NCI-H2171 (cell line): ENCODE measurements at places on chromosomes 4 and X.

GRCh38 chr4:112402098-112402497 lies 104.9 kb downstream of the ALPK1 start:
- peak; percentile 33 for DNase-seq

- no peak for DNase-seq
Measured at GRCh38 chr4:96347582-96347981, 507.7 kb downstream of the PDHA2 start.

DNA sequence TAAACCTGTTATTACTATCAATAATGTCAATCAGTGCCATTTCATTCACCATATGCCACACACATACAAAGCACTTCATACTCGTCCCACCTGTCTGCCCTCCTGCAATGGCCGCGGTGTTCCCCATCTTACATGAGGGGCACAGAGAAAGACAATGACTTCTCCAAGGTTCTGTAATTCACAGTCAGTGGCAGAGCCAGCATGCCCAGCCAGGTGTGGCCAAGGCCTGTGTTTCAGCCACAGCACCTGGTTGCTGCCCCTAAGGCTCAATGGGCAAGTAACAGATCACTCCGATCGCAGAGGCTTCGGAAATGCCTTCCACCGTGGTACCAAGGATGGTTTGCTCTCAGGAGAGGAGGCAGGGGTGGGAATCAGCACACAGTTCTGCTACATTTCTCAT lies 10.9 kb downstream of the AFAP1 start:
- DNase-seq, result no peak

- DNase-seq, result no peak
Measured at GRCh38 chr4:11543706-11544105, 115.0 kb upstream of the HS3ST1 start.

GRCh38 chr4:184514121-184514988 lies 40.0 kb upstream of the IRF2 start:
- no peak for DNase-seq

- DNase-seq, result no peak
Measured at GRCh38 chr4:116599859-116600258, 485.5 kb downstream of the TRAM1L1 start.

- no peak for DNase-seq
Measured at GRCh38 chr4:109872950-109873656, 25.2 kb downstream of the LRIT3 start.

GRCh38 chr4:138460477-138461414 lies 218.6 kb upstream of the SLC7A11 start:
- DNase-seq, result no peak

- no peak for DNase-seq
Measured at GRCh38 chr4:37014584-37014983, 230.0 kb upstream of the NWD2 start.

GRCh38 chrX:18426004-18426320 lies 554 bp downstream of the CDKL5 start:
- DNase-seq, result no peak

DNA sequence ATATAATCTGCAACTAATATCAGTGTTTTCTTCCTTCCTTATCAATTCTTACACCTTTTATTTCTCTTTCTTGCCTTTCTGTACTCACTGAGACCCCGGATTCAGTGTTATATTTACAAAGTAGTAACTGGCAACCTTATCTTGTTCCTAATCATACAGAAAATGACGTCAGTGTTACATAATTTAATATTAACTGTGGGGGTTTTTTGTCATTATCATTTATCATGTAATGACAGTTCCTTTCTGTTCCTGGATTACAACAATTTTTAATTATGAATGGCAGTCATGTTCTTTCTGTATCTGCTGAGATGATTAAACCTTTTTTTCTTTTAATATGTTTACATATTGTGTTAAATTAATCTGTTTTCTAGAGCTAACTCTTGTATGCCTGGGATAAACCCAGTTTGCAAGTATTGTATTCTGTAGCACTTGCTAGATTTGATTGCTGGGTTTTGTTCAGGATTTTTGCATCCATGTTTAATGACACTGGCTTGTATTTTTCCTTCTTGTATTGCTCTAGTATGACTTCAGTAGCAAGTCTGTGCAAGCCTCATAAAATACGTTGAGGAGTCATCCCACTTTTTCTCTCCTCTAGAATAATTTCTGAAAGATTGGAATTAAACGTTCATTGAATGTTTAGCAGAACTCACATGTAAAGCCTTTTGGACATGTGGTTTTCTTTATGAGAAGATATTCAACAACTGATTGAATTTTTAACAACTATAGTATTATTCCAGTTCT lies 10.4 kb upstream of the HSPA4L start:
- DNase-seq, result no peak

- no peak for DNase-seq
Measured at GRCh38 chr4:10496200-10496599, 39.0 kb upstream of the ZNF518B start.

DNA sequence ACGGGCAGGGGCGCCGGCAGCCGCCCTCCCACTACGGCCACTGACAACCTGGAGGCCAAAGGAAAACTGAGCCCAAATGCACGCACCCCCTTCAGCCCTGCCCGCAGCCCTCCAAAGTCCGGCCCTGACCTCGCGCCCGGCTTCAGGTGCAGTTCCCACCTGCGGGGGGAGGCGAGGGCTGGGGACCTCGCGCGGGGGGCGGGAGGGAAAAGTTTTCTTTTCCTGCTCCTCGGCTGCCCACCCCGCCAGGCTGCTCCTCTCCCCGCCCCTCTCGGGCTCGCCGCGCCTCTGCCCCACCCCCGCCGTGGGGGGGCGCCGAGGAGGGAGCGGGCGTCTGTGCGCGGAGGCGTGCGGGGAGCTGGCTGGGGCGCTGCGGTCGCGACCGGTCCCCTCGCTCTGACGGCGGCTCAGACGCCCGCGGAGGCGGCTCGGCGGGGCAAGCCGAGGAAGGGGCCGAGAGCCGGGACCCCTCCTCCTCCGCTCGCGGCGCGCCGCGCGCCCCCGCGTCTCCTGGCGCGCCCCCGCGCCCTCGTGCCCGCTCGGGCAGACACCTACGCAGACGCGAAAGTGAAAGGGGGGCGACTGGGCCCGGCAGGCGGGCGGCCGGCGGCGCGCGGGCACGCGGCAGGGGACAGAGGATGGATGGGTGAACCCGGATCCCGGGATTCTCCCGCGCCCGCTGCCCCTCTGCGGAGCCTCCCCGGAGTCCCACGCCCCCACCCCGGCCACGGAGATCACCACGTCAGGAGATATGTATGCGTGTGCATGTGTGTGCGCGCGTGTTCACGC lies 3.1 kb upstream of the NR3C2 start:
- DNase-seq, result no peak

- no peak for DNase-seq
Measured at GRCh38 chr4:107317611-107318010, 281.5 kb upstream of the DKK2 start.

GRCh38 chrX:115345615-115346014 lies 56.1 kb downstream of the LUZP4 start:
- no peak for DNase-seq

DNA sequence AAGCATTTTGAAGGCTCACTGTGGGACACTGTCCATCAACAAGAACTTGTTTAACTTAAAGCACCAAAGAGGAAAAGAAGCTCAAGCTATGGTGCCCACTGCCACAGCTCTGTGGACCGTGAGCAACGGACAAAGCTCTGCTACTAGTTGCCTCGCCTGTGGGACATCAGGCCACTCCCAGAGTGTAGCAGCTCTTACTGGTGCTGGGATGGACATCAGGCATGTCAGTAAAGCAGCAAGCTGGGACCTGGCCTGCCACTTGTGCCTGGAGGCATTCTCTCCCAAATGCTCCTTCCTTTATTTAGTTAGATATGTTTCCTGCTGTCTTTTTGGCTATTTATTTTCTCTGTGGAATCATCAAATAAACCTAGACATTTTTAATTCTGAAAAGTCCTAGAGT lies 46.7 kb downstream of the TMEM154 start:
- no peak for DNase-seq

DNA sequence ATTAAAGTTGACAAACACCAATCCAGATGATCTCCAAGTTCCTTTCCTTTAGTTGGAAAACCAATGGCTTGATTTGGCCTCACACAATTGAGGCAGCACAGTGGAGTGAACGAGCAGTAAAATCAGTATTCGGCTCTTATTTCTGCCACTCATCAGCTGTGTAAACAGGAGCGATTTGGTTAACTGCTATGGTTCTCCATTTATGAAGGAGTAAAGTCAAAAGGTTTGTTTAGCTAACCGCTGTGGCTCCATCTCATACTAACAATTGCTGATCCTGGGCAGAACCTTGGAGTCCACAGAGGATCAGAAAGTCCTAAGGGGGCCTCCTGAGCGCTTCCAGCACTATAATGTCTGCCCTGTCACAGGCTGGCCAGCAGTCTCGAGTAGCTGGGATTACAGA lies 54.5 kb upstream of the EXOC1L start:
- DNase-seq, result no peak

GRCh38 chrX:39820938-39821708 lies 276.6 kb downstream of the BCOR start:
- DNase-seq, result peak; percentile 71

- DNase-seq, result no peak
Measured at GRCh38 chr4:106314960-106315359, 1.0 kb downstream of the TBCK start.

- no peak for DNase-seq
Measured at GRCh38 chr4:24089851-24090534, 200.1 kb upstream of the PPARGC1A start.

DNA sequence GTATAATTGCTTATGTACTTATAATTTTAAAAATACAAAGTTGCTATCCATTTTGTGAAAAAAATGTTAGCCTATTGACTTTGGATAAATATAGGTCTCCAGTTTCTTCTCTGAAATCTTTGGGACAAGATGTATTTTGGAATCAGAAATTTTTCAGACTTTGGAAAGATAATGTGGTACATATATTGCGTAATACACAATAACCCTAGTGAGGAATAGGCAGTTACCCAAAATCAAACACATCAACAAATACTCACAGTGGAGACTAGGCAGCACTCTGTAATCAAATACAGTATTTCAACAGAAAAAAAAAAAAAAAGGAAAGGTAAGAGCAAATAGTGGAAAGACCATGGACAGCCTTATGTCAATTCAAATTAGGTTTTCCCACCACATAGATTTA lies 796.8 kb downstream of the ADGRL3 start:
- DNase-seq, result no peak

GRCh38 chrX:56468441-56468840 lies 95.0 kb upstream of the UBQLN2 start:
- DNase-seq, result no peak

DNA sequence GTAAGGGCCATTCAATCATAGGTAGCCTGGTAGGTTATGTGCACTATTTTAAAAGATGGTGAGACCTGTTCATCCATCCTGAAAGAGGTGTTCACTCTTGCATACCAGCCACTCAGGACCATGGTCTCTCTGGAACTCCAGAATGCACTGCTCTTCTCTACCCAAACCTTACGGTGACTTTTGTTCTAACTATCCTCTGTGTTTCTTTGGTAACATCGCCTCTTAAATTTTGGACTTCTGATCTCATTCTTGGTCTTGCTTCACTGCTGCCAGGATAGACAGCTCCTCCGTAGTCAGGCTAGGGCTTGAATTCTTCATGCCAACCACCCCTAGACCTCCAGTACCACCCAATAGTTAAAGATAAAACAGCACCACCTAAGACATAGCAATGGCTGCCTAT lies 346.3 kb upstream of the GALNT7 start:
- DNase-seq, result no peak

DNA sequence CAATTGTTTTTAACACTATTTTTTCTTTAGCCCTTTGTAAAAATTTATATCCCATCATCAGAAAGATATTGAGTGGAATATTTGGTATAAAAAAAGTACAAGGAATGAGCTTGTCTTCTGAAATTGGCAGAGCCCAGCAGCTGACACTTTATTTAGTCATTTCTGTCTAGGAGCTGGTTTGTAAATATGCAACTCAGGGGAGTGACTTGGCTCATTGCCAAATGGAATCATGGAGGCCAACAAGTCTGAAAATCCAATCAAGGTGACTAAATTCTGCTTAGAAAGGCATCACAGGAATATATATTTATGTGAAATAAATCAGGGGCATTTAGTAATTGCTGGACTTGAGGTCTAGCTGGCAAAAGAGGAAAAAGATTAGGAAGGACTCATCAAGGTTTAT lies 74.4 kb downstream of the OTC start:
- DNase-seq, result peak; percentile 7

DNA sequence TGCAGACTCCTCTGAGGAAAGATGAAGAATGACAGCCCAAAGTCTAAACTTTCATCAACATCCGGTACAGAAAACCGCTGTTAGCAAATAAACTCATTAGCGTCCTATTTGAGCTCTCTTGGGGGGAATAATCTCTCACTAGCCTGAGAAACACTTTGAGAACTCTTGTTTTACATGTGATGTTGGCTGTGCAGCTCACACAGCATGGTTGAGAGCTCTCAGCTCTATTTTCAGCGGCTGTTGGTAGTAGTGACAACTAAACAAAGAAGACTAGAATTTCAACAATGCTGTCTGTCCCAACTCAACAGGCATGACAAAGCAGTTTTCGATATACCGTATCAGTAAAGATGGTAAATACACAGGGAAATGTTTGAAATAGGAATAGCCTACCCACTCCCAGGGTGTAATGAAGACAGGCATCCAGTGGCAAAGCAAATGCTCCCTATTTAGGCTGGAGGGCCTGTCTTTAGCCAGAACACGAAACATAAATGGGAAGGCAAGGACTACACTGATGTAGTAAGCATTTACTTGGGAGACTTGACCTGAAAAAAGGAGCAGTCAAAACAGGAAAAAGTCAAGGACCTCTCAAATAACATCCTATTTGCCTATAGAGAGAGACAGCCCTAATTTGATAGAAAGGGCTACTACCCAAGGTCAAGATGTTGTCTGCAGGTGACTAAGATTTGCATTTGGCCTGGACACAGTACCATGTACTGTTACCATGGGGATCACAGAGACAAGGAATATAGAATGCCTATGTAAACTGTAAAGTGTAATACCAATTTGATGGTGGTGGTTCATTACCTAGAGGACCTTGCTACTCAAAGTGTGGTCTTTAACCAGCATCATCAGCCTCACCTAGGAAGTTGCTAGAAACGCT lies 60.4 kb downstream of the PPEF2 start:
- no peak for DNase-seq

DNA sequence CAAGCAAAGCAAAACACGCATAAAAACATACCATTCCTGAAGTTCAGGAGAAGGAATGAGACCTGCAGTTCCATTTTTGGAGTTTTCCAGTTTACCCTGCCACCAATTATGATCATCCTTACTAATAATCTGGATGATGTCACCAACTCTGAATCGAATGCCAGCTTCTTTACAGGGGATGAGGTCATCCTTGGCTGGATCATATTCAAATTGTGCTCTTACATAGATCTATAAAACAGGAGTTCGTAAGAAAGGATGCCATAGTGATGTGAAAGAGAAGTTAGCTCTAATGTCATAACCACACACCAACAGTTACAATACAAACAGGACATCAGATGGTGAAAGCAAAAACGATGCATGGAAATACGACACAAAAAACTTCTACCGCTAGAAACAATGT lies 106.5 kb downstream of the NYX start:
- no peak for DNase-seq

GRCh38 chrX:17414027-17414658 lies 39.1 kb downstream of the NHS start:
- no peak for DNase-seq
